ENCODE measurements at places on chromosomes 11 and 22.

DNA sequence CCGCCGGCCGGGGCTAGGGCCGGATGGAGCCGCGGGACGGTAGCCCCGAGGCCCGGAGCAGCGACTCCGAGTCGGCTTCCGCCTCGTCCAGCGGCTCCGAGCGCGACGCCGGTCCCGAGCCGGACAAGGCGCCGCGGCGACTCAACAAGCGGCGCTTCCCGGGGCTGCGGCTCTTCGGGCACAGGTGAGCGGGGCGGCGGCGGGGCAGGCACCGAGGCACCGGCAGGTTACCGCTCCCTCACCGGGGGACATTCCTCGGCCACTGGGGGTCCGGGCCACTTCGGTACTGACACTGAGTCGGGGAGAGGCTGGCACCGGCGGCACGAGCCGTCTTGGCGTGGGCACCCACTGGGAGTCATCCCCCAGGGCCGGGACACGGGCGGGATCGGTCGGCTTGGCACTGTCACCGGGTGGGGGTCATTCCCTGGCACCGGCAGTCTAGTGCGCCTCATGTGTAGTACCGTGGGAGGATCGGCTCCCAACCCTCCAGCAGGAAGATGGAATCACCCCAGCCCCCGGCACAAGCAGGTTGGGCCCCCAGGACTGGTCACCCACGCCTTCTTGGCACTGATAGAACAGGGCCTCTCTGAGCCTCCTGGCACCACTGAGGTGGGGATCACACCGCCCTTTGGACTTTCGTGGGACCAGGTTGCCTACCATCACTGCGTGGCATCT, 511 bp downstream of the DGKZ start:
- H3K27ac ChIP-seq: no peak overlapping the region
- H3K36me3 ChIP-seq: no peaks in the 10 kb centered on the region
- H3K4me3 ChIP-seq: peak overlapping the region; percentile 73
- no peak for DNase-seq

- no peak overlapping the region for H3K27ac ChIP-seq
- no peaks in the 10 kb centered on the region for H3K27me3 ChIP-seq
- no peaks in the 10 kb centered on the region for H3K4me1 ChIP-seq
- H3K4me3 ChIP-seq: no peak overlapping the region
- H3K36me3 ChIP-seq: no peaks in the 10 kb centered on the region
These were observed 54.1 kb upstream of the BDNF start for GRCh38 chr11:27754035-27755017.

- peak within 1 kb of the TSS; percentile 98 for H3K27ac ChIP-seq
- peaks cover 73% of the 10 kb centered on the region for H3K4me1 ChIP-seq
- H3K36me3 ChIP-seq: no peaks in the 10 kb centered on the region
- no peak for DNase-seq
- H3K4me3 ChIP-seq: peak within 1 kb of the TSS; percentile 74
These were observed at the start of gene KMT5B for GRCh38 chr11:68213135-68213515. Gene KMT5B (minus strand): TSS chr11:68213296. CDS start chr11:68190076, 23,220 bp downstream.

- peaks cover 3% of the 10 kb centered on the region for H3K36me3 ChIP-seq
- no peak overlapping the region for H3K4me3 ChIP-seq
- H3K27me3 ChIP-seq: no peaks in the 10 kb centered on the region
- H3K27ac ChIP-seq: peak overlapping the region; percentile 45
- H3K4me1 ChIP-seq: peaks cover 67% of the 10 kb centered on the region
These were observed 99.2 kb downstream of the NAT10 start for GRCh38 chr11:34204396-34205279.

DNA sequence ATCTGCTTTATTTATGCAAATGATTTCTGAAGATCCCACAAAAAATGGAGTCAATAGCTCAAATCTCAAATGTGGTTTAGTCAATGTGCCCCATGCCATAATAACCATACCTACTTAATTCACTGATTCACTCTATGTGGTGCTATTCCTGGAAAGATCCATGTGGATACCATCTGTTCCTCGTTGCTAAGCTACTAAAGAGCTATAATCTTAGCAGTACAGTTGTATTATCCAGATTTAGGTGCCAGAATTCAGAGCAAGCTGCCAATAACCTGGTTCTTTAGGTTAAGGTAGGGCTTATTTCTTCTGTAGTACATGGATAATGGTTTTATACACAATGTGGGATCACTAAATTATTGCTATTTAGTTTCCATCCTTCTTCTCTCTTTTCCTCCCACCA, 974.7 kb upstream of the CCDC90B start:
- H3K4me3 ChIP-seq: no peak overlapping the region
- DNase-seq: no peak
- H3K4me1 ChIP-seq: no peaks in the 10 kb centered on the region
- no peak overlapping the region for H3K27ac ChIP-seq
- no peaks in the 10 kb centered on the region for H3K27me3 ChIP-seq
- no peaks in the 10 kb centered on the region for H3K36me3 ChIP-seq

GRCh38 chr11:33437529-33437928, 180.3 kb downstream of the HIPK3 start:
- DNase-seq: peak; percentile 47
- peaks cover 18% of the 10 kb centered on the region for H3K4me1 ChIP-seq
- H3K27me3 ChIP-seq: no peaks in the 10 kb centered on the region
- H3K27ac ChIP-seq: no peak overlapping the region

DNA sequence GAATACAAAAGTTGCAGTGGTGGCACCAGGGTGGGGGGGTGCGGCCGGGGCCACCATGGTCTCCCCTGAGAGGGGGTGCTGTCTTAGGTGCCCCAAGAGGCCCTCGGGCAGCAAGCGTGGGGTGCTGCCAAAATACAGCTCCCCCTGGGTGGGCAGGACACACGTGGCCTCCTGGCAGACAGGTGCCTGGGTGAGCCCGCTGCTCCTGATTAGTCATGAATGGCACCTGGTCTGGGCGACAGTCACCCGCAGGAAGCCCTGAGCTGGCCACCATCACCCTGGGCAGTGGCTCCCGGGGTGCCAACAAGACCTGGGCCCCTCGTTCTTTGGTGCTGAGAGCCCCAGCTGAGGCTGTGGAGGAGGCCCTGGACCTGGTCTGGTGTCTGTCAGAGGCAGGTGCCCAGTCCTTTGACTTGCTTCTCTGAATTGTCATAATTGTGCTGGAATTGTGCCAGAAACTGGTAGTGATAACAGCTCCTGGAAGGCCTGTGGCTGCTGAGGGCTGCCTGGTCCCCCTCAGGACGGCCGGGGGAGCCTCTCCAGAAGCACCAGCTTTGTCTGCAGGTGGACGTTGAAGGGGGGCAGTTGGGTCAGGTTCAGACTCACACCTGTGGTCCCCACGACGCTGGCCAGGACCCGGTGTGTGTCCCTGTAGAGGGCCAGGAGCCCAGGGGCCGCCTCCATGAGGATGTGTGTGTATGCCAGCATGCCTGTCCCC, 14.8 kb downstream of the ALG12 start:
- DNase-seq: no peak
- H3K27ac ChIP-seq: no peak overlapping the region
- peaks cover 29% of the 10 kb centered on the region for H3K36me3 ChIP-seq

GRCh38 chr11:47388697-47389576, 10.6 kb upstream of the SPI1 start:
- H3K27ac ChIP-seq: no peak overlapping the region
- no peak for DNase-seq
- H3K4me1 ChIP-seq: peaks cover 43% of the 10 kb centered on the region
- peaks cover 5% of the 10 kb centered on the region for H3K27me3 ChIP-seq
- no peaks in the 10 kb centered on the region for H3K36me3 ChIP-seq

DNA sequence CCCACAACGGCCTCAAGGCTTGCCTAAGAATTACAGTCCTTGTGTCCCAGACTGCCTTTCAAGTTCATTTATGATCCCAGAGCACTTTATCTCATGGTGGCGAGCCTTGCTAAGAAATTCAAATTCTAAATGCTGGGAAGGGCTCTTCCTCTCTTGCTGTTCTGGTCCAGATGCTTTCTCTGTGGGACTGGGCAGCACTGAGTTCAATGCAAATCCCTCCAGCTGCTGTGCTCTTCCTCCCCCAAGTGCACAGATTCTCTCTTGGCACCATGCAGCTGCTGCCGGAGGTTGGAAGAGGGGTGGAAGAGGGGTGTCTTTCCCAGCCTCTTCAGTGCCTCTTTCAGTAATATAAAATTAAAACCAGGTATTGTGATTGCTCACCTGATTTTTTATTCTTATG, 828.0 kb downstream of the DLG2 start:
- H3K27me3 ChIP-seq: no peaks in the 10 kb centered on the region
- DNase-seq: no peak
- H3K4me1 ChIP-seq: no peaks in the 10 kb centered on the region
- no peak overlapping the region for H3K4me3 ChIP-seq

DNA sequence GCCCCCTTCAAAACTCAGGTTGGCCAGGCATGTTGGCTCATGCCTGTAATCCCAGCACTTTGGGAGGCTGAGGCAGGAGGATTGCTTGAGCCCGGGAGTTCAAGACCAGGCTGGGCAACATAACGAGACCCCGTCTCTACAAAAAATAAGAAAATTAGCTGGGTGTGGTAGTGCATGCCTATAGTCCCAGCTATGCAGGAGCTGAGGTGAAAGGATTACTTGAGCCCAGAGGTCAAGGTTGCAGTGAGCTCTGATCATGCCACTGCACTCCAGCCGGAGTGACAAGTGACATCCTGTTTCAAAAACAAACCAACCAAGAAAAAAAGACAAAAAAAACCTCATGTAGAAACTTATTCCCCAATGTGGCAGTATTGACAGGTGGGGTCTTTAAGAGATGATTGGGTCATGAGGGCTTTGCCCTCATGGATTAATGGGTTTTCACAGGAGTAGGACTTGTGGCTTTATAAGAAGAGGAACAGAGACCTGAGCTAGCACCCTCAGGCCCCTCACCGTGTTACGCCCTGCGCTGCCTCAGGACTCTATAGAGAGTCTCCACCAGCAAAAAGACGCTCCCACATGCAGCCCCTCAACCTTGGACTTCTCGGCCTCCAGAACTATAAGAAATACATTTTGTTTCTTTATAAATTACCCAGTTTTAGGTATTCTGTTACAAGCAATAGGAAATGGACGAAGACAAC, 22.3 kb downstream of the LAYN start:
- no peaks in the 10 kb centered on the region for H3K36me3 ChIP-seq
- H3K4me3 ChIP-seq: no peak overlapping the region
- H3K27me3 ChIP-seq: no peaks in the 10 kb centered on the region
- peaks cover 56% of the 10 kb centered on the region for H3K4me1 ChIP-seq
- no peak overlapping the region for H3K27ac ChIP-seq
- peak; percentile 51 for DNase-seq

- H3K27ac ChIP-seq: no peak overlapping the region
- peaks cover under 1% of the 10 kb centered on the region for H3K36me3 ChIP-seq
These were observed 4.9 kb downstream of the DENND5A start for GRCh38 chr11:9259981-9260837.

DNA sequence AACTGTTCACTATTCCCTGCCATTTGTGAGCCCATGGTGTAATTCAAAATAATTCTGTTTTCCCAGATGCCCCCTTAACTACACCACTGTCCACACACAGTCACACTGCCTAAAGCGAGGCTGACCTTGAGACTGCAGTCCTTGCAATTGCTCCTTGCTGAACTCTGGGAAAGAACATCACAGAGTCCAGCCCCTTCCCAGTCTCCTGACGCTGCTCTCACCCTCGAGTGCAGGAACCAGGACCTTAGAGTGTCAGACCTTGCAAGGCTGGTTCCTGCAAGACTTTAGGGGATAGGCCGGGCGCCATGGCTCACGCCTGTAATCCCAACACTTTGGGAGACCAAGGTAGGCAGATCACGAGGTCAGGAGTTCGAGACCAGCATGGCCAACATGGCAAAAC, 33.6 kb downstream of the AHNAK start:
- no peaks in the 10 kb centered on the region for H3K27me3 ChIP-seq
- no peak overlapping the region for H3K4me3 ChIP-seq
- H3K36me3 ChIP-seq: no peaks in the 10 kb centered on the region
- H3K4me1 ChIP-seq: peaks cover 78% of the 10 kb centered on the region

- peaks cover 42% of the 10 kb centered on the region for H3K4me1 ChIP-seq
- H3K27me3 ChIP-seq: no peaks in the 10 kb centered on the region
- H3K36me3 ChIP-seq: peaks cover 2% of the 10 kb centered on the region
- DNase-seq: no peak
- H3K27ac ChIP-seq: no peak overlapping the region
These were observed 43.8 kb downstream of the C11orf58 start for GRCh38 chr11:16781936-16782919.

DNA sequence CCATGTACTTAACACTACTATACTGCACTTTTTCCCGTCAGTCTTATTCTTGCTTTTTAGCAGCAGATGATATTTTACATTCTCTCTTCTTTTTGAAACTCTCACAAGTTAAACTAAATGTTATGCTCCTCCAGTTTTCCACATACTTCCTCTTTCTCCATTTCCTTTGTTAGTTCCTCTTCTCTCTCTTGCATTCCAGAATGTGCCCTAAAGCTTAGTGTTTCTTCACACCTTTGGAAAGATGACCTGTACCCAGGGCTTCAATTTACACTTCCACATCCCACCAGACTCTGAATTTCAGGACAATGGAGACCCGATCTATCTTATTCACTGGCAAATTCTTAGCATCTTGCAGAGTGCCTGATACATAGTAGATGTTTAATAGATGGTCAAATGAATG, 51.8 kb downstream of the APIP start:
- no peak for DNase-seq
- H3K4me1 ChIP-seq: peaks cover 11% of the 10 kb centered on the region
- no peak overlapping the region for H3K4me3 ChIP-seq
- no peak overlapping the region for H3K27ac ChIP-seq
- no peaks in the 10 kb centered on the region for H3K27me3 ChIP-seq
- H3K36me3 ChIP-seq: no peaks in the 10 kb centered on the region
